Stimulated activated CD4-positive, alpha-beta T cell treated with anti-CD3 and anti-CD28 coated beads, Interleukin-1b, Interleukin-23, amount 100 ng/mL, for 4 hours (primary cell): ENCODE measurements at places on chromosomes 11 and 22.

DNA sequence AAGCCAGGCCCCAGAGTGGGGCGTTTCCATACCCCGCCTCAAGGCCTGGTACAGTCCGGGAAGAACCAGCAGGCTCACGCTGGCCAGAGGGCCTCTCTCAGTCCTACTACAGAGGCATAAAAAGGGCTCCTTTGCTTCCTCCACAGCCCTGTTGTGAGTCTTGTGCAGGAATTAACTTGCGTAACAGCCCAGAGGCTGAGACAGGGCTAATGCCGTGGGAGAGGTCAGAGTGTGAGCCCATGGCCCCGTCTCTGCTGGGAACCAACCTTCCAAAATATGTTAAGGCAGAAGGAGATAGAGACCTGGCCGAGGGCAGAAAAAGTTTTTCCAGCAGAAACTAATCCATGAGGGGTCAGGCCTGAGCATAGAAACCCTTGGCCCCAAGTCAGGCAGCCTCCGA, 19.9 kb upstream of the TMEM184B start:
- no peak for DNase-seq

DNA sequence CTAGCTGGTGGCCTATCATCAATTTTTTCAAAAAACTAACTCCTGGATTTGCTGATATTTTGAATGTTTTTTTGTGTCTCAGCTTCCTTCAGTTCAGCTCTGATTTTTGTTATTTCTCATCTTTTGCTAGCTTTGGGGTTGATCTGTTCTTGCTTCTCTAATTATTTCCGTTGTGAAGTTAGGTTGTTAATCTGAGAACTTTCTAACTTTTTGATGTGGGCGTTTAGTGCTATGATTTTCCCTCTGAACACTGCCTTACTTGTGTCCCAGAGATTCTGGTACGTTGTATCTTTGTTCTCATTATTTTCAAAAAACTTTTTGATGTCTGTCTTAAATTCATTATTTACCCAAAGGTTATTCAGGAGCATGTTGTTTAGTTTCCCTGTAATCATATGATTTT, 19.1 kb downstream of the NARS2 start:
- no peak for DNase-seq

- DNase-seq = no peak
These were observed 360.3 kb upstream of the PDGFD start for GRCh38 chr11:104524254-104524653.

DNA sequence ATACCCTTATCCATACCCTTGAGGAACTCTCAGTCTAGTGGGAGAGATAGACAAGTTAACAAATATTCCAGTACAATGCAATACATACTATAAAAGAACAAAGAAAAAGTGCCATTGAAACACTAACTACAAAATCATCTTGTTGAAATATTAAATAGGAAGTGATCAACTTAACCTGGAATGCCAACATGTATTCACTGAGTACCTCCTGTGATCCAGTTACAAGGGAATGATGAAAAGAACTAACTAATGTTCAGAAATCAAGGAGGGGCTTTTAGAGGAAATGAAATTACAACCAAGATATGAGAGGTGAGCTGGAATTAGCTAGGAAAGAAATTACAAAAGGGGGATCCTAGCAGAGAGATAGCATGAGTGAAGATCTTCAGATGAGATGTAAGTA, 6.2 kb upstream of the FIBIN start:
- DNase-seq = no peak

DNA sequence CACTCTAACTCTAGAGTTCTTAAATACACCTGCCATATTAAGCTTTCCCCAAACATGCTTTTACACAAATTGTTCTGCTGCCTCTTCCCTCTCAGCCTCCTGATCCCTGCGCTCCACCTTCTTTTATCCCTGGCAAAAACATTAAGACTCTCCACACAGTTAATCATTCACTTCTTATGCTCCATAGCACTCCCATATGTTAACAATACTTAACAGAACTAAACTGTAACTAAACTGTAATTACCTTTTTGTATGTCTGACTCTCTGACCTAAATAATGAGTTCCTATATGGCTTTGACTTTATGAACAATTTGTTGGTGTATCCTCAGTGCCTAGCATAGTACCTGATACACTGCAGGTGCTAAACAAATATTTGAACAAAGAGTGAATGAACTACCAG, 71.8 kb downstream of the BTBD10 start:
- DNase-seq = no peak

DNA sequence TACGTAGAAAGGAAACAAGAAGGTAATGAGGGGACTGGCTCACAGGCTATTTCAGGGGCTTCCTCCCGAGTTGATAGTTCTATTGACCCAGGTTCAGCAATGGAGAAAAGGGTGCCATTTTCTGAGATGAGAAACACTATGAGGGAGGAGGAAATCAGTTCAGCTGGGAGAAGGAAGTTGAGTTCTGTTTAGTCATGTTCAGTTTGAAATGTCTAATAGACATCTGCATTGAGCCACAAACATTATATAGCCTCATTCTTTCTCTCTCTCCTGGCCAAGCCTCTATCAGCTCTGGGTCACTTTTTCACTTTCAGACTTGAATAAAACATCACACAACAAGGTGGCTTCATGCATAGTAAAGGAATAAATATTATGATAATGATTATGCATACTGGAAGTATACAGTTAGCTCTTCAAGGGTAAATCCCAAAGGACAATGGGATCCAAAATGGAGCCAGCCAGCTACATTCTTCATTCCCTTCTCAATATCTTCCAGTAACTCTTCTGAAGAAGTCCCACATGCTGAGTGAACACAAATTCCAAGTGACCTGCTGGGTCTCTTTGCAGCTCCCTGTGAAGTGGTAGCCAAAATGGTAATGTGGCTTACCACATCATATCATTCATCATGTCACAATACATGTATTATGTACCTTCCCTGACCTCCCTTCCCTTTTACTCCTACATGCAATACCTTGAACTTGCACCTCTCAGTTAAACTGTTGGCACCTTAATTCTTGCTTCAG, 80.9 kb upstream of the CD44 start:
- DNase-seq = no peak

DNA sequence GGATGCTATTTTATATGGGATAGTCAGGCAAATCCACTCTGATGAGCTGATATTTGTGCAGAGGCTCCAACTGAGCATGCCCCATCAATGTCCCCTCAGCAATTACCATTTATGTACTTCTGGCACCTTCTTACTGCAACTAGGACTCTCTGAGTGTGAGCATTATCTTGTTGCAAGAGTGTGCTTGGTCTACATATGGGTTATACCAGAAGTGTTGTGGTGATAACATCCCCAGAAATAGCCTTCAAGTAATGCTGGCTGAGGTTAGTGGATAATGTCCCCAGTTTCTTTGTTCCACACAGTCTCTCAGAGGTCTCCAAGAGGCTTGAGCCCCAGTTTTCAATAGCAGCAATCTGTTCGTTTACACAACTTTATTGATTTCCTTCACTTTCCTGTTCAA, 408.6 kb downstream of the JRKL start:
- no peak for DNase-seq

GRCh38 chr11:131109257-131109656, 193.0 kb upstream of the SNX19 start:
- no peak for DNase-seq

DNA sequence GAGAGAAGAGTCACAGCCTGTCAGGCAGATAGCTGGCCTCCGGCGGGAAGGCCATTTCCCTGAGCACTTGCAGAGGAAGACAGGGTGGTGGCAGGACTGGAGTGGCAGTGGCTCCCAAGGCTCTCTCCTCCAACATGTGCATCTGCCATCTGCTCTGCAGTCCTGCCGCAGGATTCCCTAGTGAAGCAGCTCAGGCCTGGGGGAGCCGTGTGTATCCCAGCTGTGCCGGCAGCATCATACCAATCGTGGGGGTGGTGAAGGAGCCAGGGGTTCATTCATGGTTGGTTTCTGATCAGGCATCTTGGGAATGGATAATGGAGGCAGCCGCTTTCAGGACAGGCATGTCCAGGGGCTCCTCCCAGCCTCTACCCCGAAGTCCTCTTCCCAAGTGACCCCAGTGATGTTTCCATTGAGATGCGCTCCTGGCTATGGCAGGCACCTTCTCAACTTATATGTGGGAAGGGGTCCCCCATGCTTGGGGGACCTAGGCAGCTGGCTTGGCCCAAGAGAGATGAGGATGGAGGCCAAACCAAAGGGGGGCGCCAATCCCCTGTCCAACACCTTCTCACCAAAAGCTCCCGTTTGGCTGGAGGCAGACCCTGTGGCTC, 6.1 kb downstream of the TAGLN start:
- DNase-seq = no peak

DNA sequence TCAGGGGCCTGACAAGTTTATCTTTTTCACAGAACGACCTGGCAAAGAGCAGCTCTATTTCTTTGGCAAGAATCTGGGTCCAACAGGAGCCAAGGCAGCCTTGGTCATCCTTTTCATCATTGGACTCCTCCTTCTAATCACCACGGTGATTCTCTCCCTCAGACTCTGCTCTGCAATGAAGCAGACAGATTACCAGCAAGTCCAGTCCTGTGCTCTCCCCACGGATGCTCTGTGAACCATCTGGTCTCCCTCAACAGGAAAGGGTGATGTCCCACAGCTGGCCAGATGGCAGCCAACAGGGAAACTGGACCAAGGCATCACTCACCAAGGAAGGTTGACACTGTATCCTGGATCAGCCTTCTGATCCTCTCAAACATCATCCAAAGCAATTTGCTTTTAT, 17.0 kb upstream of the PANX1 start:
- DNase-seq = no peak

GRCh38 chr22:30398685-30399680, 2.2 kb downstream of the SEC14L2 start:
- DNase-seq = no peak

DNA sequence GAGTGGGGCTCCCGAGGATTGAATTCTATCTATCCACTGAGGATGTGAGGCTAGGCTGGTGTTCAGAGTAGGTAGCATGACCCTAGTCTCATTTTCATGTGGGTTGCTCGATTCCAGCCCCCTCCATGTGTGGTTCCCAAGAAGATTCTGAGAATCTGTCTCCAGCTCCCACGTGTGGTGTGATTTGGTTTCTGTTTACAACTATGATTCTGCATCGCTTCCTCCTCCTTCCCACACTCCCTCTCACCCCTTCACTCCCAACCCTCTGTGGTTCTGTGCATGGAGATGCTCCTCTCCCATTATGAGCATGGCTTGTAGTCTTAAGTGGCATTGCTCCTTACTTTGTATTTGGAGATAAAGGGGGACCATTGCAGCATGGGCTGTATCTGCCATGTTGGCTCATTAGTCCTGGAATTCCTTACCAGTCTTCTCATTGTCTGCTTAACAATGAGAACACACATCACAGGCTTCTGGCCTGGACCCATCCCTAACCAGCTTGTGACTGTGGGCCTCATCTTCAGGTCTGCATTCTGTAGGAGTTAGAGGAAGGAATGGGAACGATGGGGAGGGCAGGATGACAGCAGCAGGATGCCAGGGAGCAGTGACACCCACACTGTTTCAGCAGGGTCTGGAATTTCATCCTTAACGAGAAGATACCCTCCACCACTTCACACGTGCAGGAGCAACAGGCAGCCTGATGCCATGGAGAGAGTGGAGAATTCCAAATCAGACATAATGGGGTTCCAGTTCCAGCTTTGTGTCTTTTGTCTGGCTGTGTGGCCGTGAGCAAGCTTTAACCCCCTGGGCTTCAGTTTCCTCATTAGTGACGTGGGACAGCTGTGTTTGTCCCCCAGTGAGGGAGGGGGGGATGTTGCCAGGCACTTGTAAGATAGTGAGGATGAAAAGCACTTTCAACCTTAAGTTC, 86.0 kb downstream of the CCDC81 start:
- DNase-seq = no peak

DNA sequence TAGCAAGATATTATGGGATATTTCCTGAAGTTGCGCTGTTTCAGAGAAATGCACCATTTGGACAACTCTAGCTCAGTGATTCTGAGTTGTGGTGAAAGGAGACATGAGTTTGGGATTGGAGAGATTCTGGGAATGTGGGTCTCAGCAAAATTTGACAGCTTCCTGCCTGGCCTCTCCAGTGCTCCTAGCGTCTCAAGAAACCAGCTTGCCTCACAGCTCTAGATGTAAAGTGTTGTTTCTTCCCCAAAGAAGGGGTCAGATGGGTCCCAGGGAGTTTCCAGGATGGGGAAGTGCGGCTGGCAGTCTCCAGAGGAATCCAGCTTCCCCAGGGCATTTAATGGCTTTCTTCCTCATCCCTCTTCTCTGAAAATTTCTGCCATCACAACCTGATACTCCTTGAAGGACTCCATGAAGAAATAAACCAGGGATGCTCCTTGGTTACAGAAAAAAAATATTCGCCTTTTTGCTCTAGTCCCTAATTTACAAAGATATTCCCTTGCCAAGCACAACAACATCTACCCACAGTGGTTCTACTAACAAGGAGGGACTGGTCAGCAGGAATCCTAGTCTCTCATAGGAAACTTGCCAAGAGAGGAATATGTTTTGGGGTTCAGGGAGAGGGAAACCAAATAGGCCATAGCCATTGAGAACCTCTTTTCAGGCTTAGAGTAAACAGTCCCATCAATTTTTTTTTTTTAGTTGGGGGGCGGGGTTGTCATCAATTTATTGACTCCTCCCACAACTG, 185.4 kb upstream of the E2F8 start:
- DNase-seq = no peak

DNA sequence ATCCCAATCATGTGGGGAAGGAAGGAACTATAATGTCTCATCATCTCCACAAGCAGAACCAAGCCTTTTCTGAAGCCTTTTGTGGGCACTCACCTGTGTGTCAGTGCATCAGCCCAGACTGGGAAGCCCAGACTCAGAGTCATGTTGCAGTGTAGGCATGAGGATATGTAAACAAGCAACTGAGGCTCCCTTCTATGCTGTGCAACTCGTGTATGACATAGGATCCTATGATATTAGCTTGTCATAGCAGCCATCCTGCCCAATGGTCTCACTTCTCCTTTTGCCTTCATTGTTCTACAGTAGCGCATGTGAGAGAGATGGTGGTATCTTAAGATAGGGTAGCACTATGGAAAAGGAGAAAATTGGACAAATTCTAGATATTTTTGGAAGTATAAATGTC, 103.4 kb upstream of the OLFML1 start:
- no peak for DNase-seq

- DNase-seq = no peak
These were observed 71.3 kb downstream of the GALNT18 start for GRCh38 chr11:11550534-11550933.

DNA sequence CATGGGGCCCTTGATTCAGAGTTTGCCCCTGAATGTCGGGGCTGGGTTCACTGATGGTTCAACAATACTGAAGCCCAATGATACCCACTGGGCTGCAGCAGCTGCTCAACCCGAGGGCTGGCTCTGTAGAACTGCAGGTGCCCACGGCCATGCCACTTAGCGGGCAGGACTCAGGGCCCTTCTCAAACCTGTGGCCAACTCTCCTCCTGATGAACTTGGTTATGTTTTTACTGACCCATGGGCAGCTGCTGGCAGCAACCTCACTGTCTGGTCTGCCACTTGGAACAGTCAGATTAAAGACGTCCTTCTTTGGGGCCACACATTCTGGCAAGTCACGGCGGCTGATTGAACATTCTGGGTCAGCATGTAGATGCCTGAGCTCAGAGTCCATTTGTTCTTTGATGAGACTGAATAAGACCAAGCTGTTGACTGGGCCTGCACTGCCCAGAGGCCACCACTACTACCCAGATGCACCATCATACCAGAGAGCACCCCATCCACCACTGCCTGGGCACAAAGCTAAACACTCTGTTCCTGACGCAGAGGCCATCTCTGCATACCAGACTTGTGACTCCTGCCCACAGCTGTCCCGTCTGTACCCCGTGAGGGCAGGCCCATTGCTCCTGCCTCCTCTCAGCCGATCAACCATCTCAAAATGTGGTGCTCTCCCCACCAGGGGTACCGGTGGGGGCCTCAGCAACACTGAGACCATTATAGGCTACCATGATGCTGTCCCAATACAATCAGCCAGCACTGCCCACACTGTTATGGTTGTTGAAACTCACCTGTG, 67.8 kb downstream of the SHANK2 start:
- DNase-seq = no peak
